ENCODE measurements at places on chromosomes 11 and 22. TPM values are rescaled to one million over a fixed set of nuclear protein-coding genes. Genes with fewer than 3 reads are reported as not detected.

- no peak overlapping the region for H3K4me3 ChIP-seq
- no peaks in the 10 kb centered on the region for H3K36me3 ChIP-seq
- H3K4me1 ChIP-seq = no peaks in the 10 kb centered on the region
- no peaks in the 10 kb centered on the region for H3K27me3 ChIP-seq
- no peak for DNase-seq
Measured at GRCh38 chr11:43285826-43286225, 26.0 kb upstream of the API5 start.

GRCh38 chr11:118625976-118626375 lies 18.6 kb downstream of the PHLDB1 start:
- peaks cover 48% of the 10 kb centered on the region for H3K36me3 ChIP-seq
- no peaks in the 10 kb centered on the region for H3K27me3 ChIP-seq
- no peak overlapping the region for H3K27ac ChIP-seq

The SPDYC gene
- polyA plus RNA-seq = not detected

- DNase-seq = peak; percentile 50
- H3K36me3 ChIP-seq = no peaks in the 10 kb centered on the region
- H3K27me3 ChIP-seq = no peaks in the 10 kb centered on the region
- H3K27ac ChIP-seq = peak overlapping the region; percentile 97
- no peak overlapping the region for H3K4me3 ChIP-seq
Measured at GRCh38 chr22:19943082-19944026, 1.7 kb upstream of the TXNRD2 start.

The EXPH5 gene
- 0.27 TPM for polyA plus RNA-seq

- DNase-seq = peak; percentile 58
- H3K4me3 ChIP-seq = no peak overlapping the region
- H3K36me3 ChIP-seq = no peaks in the 10 kb centered on the region
- no peaks in the 10 kb centered on the region for H3K4me1 ChIP-seq
- H3K27me3 ChIP-seq = peaks cover 6% of the 10 kb centered on the region
- no peak overlapping the region for H3K27ac ChIP-seq
Measured at GRCh38 chr22:37260901-37261336, 16.9 kb upstream of the RAC2 start.

DNA sequence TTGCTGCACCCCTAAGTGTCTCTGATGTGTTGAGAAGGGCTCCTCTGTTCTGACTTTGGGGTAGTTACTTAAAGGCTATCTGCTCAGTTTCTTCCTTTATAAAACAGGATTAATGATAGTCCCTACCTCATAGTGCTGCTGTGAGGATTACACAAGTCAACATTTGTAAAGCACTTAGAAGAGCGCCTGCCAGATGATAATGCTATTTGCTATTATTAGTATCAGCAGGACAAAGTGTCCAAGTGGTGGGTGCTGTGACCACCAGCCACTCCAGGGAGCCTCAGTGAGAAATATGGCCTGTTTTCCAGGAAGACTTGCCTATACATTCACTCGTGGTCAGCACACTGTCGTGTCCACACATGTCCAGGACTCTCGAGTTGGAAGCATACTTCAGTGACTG lies 16.2 kb downstream of the POU2F3 start:
- no peak overlapping the region for H3K27ac ChIP-seq
- H3K4me3 ChIP-seq = no peak overlapping the region
- DNase-seq = no peak
- H3K4me1 ChIP-seq = no peaks in the 10 kb centered on the region
- no peaks in the 10 kb centered on the region for H3K36me3 ChIP-seq
- peaks cover 2% of the 10 kb centered on the region for H3K27me3 ChIP-seq

- H3K27ac ChIP-seq = no peak overlapping the region
- DNase-seq = no peak
- no peak overlapping the region for H3K4me3 ChIP-seq
- H3K27me3 ChIP-seq = no peaks in the 10 kb centered on the region
- peaks cover 10% of the 10 kb centered on the region for H3K4me1 ChIP-seq
- H3K36me3 ChIP-seq = no peaks in the 10 kb centered on the region
Measured at GRCh38 chr22:42561856-42562255, 8.1 kb downstream of the SERHL2 start.

DNA sequence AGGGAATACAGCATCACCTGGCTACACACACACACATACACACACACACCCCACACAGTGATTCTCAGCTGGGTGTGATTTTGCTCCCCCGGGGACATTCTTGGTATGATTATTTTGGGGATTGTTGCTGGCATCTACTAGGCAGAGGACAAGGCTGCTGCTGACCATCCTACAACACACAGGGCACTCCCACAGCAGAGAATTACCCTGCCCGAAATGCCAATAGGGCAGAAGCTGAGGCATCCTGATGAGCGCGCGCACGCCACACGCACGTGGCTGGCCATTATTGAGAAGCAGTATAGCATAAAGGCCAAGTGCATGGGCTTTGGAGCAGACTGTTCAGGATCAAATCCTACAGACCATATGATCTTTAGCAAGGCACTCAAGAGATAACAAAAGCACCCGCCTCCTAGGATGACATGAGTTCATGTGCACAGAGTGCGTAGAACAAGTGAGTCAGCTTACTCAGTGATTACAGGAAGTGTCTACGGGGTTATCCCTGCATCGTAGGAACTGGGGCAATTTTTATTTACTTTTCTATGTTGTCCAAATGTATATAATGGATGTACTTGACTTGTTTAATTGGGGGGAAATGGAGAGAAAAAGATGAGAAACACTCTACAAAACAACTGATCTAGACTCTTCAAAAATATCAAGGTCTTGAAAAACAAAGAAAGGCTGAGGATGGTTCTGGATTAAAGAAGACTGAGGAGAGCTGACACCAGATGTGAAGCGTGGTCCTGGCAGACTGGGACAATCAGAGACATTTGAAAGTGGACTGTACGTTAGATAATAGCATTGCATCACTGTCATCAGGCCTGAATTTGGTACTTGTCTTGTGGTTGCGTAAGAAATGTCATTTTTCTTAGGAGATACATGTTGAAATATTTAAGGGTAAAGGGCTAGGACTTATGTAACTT lies 7.2 kb upstream of the EHD1 start:
- H3K4me3 ChIP-seq = no peak overlapping the region
- H3K27ac ChIP-seq = peak overlapping the region; percentile 45
- peaks cover 11% of the 10 kb centered on the region for H3K4me1 ChIP-seq
- no peaks in the 10 kb centered on the region for H3K27me3 ChIP-seq
- H3K36me3 ChIP-seq = no peaks in the 10 kb centered on the region

The SERGEF gene
- 133 TPM for polyA plus RNA-seq

- no peak overlapping the region for H3K4me3 ChIP-seq
- no peaks in the 10 kb centered on the region for H3K36me3 ChIP-seq
- peak overlapping the region; percentile 87 for H3K27ac ChIP-seq
- no peaks in the 10 kb centered on the region for H3K27me3 ChIP-seq
- DNase-seq = peak; percentile 32
- H3K4me1 ChIP-seq = peaks cover 50% of the 10 kb centered on the region
Measured at GRCh38 chr11:44753961-44754645, 27.3 kb downstream of the TSPAN18 start.

DNA sequence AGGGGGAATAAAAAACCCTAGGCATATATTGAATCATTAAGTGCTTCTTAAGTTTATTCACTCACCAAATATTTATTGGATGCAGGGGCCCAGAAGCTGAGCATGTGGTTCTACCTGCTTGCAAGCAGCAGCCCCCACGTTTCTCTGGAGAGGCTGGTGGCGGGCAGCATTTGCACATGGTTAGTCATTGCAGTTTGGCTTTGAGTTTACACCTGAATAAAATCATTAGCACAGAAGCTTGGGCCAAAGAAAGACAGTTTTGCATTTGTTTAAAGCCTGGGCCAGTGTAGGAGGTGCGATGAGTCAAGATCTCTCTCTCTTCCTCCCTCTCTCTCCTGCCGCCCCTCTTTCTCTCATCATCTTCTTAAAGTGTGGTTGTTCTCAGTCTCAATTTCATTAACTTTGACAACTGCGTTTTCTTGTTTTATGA lies 72.6 kb downstream of the C22orf31 start:
- peak overlapping the region; percentile 13 for H3K27ac ChIP-seq
- no peaks in the 10 kb centered on the region for H3K27me3 ChIP-seq
- DNase-seq = no peak
- no peak overlapping the region for H3K4me3 ChIP-seq
- no peaks in the 10 kb centered on the region for H3K36me3 ChIP-seq

Measured in adrenal gland (tissue), 19 donors.